ENCODE measurements at places on chromosomes 5 and 9. TPM values are rescaled to one million over a fixed set of nuclear protein-coding genes. Genes with fewer than 3 reads are reported as not detected.

The C5orf34 gene
- total RNA-seq = 5.2 TPM

The SEMA6A gene
- total RNA-seq = not detected

The NR5A1 gene
- not detected for total RNA-seq

The PITX1 gene
- not detected for total RNA-seq

The RALGPS1 gene
- 1.8 TPM for total RNA-seq

The C9 gene
- not detected for total RNA-seq

The EIF4E1B gene
- total RNA-seq = not detected

The HBEGF gene
- 9.5 TPM for total RNA-seq

All from GM23248 (cell line).